ENCODE measurements at places on chromosomes 2 and 18.

- peak; percentile 11 for DNase-seq
Measured at GRCh38 chr2:107717661-107718060, 109.0 kb upstream of the RGPD4 start.

GRCh38 chr18:70380915-70381896 lies 92.4 kb downstream of the SOCS6 start:
- DNase-seq, result peak; percentile 34

DNA sequence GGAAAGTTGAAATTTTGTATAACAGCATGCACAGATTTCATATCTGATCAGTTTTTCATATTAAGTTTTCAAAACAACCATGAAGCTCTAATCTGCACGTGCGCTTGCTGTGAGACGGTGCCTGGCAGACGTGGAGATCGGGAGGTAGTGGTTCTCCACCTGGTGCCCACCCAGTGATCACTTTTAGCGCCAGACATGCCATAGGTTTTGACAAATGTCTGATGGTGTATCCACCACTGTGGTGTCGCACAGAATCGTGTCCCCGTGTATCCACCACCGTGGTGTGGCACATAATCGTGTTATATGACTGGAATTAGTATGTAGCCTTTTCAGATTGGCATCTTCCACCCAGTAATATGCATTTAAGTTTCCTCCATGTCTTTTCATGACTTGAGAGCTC lies 40.9 kb upstream of the KCNG2 start:
- DNase-seq, result no peak

- DNase-seq, result no peak
Measured at GRCh38 chr2:225457482-225457881, 58.0 kb downstream of the NYAP2 start.

- DNase-seq, result no peak
Measured at GRCh38 chr2:56770490-56770889, 586.7 kb downstream of the CCDC85A start.

- peak; percentile 55 for DNase-seq
Measured at GRCh38 chr18:21191596-21192307, 50.3 kb upstream of the GREB1L start.

- no peak for DNase-seq
Measured at GRCh38 chr18:2121224-2121623, 450.1 kb downstream of the METTL4 start.

- DNase-seq, result no peak
Measured at GRCh38 chr2:105789745-105790460, 45.2 kb downstream of the NCK2 start.

GRCh38 chr18:47928466-47928865 lies 2.0 kb downstream of the SMAD2 start:
- no peak for DNase-seq

DNA sequence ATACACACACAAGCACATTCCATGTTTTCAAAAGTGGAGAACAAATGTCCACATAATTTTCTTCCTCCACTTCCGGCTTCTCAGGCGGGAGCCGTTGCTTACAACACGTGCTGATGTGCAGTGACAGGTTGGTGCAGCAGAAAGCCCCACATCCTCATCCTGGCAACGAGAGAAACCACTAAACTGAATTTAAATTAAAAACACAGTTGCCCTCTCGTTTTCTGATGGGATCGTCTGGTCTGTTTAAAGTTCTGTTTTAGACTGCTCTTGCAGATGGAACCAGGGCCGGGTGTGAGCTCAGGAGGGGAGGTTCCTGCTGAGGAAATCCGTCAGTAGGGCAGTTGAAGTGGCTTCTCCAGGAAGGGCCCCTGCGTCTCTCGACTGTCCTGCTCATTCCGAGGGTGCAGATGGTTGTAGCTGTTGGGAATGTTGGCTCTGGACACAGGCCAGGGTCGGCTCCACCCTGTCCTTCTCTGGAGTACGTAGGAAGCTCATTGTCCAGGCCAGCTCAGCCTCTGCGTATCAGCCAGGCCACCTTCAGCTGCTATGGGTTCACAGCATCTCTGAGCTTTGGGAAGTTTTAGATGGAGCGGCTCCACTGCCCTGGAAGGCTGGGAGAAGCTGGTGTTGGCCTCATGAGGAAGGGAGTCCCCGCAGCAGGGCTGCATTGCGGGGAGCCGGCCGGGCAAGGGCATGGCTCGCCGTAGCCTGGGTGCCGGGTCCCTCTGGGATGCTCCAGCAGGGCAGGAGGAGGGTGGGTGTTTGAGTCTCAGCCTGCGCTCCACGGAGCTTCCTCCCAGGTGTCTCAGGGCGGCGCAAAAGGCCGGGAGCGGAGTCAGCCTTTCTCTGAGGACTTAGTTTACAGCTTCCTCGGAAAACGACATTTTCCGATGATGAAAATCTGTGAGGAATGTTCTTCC lies 58.3 kb downstream of the NFATC1 start:
- no peak for DNase-seq

GRCh38 chr2:61771904-61772845 lies 81.7 kb downstream of the FAM161A start:
- no peak for DNase-seq

DNA sequence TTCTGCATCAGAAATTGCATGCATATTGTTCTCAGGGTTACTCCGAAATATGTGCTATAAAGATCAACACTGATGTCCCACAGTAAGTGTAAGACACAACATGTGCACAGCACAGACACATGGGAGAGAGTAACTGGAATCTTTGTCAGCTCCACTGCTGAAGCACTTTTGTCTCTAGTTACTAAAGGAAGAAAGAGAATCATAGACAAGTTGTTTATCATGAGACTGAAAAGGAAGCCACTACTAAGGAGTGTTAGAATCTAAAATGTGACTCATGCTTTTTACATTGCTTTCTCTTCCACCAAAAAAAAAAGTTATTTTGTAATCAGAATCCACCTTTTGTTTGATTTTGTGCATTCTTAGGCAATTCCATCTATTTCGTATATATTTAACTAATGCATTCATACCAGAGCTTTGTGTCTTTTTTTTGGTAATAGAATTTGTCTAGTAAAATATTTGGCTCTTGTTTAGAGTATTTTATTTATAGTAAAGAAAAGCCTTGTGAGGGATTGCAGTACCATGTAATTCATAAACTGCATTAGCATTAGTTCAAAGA lies 502.4 kb downstream of the FBXO15 start:
- DNase-seq, result no peak

GRCh38 chr18:43855376-43855775 lies 578.1 kb upstream of the SYT4 start:
- DNase-seq, result no peak

DNA sequence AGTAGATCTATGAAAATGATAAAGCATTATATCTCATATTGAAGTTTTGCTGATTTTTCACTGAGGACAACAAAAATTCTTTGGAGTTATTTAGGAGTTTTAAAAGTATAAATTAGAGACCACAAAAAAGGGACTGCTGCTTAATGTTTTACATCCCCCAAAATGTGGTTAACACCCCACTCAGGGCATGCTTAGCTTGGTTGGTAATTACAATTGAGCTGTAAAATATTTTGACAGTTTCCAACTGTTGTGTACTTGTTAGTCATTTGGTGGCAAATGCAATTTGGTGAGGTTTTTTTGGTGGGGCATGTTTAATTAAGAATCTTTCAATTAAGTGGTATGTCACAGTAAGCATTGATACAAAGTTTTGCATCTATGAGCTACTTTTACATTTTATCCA lies 137.3 kb upstream of the OTX1 start:
- no peak for DNase-seq

GRCh38 chr18:3262234-3263131 lies 550 bp downstream of the MYL12B start:
- DNase-seq, result no peak

Measured in nephron progenitor cell (in vitro differentiated cells).